ENCODE measurements at places on chromosomes 11 and 22. TPM values are rescaled to one million over a fixed set of nuclear protein-coding genes. Genes with fewer than 3 reads are reported as not detected.

Gene GAB4
- not detected for total RNA-seq

DNA sequence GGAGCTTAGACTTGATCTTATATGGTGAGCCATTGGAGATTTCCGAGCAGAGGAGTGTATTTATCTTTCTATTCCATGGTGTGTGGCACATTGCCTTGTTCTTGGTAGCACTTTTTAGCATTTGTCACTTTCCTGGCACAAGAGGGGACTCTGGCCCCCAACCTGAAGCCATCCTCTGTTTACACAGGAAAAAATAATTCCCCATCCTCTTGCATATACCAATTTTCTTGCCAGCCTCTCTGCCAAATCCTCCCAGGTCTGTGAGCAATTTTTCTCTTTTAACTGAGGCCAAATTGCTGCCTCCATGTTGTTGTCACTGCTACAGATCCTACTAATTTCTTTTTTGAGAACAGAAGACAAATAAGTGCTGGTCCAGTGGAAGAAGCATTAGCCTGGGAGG is 20.3 kb upstream of the FAM181B start:
- no peak for DNase-seq

- no peak for DNase-seq
Measured at GRCh38 chr11:94862926-94863880, 95.0 kb downstream of the AMOTL1 start.

- DNase-seq = no peak
Measured at GRCh38 chr11:326592-326841, 5.9 kb upstream of the IFITM3 start.

GRCh38 chr22:29125844-29126243 is 53.0 kb downstream of the KREMEN1 start:
- DNase-seq = no peak

GRCh38 chr11:58451585-58451984 is 9.5 kb upstream of the OR5B12 start:
- DNase-seq = no peak

DNA sequence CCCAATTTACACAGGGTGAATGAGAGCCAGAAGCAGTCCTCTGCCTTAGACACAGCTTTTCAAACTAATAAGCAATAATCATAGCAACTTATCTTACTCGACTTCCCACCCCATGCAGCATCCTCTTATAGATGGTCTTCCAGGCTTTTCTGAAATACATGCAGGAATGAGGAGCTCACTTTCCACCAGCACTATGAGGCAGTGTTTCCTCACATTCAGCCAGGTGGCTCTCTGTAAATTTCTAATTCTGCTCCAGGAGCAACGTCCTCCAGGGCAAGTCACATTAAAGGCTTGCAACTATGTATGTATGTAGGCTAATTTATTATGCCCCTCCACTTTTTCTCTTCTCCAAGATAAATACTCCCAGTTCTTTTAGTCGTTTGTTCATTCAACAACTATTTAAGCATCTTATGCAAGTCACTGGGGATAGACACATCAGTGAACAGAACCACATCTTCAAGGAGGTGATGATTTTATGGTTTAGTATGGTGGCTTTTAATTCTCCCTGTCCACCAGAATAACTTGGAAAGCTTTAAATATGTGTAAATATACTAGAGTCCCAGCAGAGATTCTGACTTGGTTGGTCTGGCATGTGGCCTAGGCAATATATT is 59.9 kb downstream of the PAK1 start:
- no peak for DNase-seq

GRCh38 chr11:105696000-105696399 is 86.1 kb downstream of the GRIA4 start:
- no peak for DNase-seq

DNA sequence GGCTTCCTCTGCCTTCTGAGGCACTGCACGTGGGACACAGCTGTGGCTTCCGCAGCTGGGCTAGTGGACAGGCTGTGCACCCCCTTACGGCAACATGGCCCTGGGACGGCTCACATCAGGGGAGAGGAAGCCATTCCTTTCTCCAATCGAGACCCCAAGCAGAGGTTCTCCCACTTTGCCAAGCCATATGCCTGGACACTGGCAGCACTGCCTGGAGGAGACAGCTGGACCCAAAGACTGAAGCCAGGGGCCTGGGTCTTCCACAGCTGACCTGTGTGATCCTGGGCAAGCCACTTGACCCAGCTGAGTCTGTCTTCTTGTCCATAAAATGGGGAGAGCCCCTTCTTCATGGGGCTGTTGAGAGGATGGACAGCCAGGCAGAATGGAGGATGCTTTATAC is 65.4 kb downstream of the SHISAL1 start:
- no peak for DNase-seq
